CD14-positive monocyte (primary cell): ENCODE measurements at places on chromosomes 11 and 22. TPM values are rescaled to one million over a fixed set of nuclear protein-coding genes. Genes with fewer than 3 reads are reported as not detected.

Gene CASP1
- polyA plus RNA-seq: 86.0 and 210 TPM in 2 replicates

Gene ZDHHC5
- polyA plus RNA-seq: 28.6 TPM

Gene A4GALT
- 0.04 TPM in 1 of 2 replicates, not detected in the other for polyA plus RNA-seq

Gene TRPC6
- 0.01 TPM in 2 replicates for polyA plus RNA-seq

Gene MAJIN
- not detected in 2 replicates for polyA plus RNA-seq

Gene ARHGAP8
- 0.03 TPM in 1 of 2 replicates, not detected in the other for polyA plus RNA-seq

GRCh38 chr11:10680956-10681487 lies 12.5 kb downstream of the IRAG1 start:
- no peak for DNase-seq

DNA sequence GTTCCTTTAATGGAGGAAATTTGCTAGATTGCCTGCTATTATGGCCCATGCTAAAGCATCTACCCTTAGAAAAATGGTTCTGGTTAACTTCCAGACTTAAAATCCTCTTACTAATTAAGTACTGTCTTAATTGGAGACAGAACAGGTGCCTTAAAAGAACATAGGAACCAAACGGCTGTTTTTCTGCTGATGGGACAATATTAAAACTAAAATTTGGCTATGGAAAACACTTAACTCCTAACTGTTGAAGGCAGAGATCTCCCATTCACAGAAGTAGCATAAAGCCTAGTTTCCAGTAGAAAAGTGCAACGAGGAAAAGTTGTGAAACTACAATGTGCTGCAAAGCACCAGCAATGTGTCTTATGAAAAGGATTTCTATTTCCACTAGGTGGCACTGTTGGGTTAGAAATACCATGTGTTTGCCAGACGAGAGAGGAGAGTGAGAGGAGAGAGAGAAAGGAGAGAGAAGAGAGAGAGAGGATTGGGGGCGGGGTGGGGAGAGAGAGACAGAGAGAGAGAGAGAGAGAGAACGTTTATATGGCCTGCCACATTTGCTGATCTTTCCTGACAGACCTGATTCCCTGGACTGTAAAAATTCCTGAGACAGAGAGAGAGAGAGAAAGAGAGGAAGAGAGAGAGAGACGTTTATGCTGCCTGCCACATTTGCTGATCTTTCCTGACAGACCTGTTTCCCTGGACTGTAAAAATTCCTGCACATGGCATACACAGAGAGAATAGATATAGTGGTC lies 51.5 kb downstream of the FAM181B start:
- peak; percentile 41 for DNase-seq

- DNase-seq: no peak
Measured at GRCh38 chr11:16987205-16987568, 27.0 kb downstream of the PLEKHA7 start.

DNA sequence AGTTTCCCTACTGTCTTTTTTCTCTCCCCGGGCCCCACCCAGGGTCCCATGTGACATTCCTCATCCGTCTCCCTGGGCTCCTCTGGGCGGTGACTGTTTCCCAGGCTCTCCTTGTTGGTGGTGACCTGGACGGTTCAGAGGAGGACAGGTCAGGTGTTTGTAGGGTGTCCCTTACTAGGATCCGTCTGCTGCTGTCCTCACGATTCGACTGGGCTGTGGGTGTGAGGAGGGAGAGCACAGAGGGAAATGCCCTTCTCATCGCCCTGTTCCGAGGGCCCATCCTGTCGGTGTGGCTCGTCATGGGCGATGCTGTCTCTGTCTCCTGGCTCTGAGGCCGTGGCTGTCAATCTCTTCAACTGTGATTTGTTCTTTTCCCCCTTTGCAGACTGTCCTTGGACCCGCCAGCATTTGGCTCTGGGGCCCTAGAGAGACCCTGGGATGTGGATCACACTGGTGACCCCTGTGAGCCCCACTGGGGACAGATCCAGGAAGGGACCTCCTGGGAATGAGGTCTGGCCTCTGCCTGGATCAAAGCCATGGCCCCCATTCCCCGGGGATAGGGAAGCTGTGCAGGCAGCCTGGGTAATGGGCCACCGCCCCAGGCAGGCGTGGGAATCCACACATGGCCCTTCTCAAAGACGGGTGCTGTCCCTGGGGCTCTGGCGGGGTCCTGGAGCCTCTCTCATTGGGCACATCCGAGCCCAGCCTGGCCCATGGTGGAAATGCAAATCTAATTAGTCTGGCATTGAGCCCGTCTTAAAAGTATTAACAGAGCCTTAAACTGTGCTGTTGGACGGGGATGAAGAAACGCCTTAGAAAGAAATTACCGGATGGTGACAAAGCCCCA lies 46.8 kb upstream of the KCNQ1OT1 start:
- no peak for DNase-seq

- DNase-seq: no peak
Measured at GRCh38 chr11:33480626-33481025, 220.0 kb downstream of the C11orf91 start.

DNA sequence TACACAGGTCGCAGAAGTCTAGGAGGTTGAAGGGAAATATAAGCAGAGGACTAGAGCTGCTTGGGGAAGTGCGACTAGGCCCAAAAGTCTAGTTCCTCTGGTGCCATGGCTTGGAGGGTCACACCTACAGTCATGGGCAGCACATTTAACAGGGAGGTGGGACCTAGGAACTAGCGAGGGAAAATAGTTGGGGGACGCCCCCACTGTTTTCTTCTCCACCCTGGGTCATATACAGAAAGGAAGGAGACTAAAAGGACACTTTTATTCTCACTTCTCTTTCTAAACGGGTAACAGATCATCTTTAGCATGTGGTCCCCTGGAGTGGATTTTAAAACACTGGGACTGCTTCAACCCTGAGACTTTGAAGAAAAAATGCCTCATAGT lies 16.6 kb downstream of the APIP start:
- no peak for DNase-seq

DNA sequence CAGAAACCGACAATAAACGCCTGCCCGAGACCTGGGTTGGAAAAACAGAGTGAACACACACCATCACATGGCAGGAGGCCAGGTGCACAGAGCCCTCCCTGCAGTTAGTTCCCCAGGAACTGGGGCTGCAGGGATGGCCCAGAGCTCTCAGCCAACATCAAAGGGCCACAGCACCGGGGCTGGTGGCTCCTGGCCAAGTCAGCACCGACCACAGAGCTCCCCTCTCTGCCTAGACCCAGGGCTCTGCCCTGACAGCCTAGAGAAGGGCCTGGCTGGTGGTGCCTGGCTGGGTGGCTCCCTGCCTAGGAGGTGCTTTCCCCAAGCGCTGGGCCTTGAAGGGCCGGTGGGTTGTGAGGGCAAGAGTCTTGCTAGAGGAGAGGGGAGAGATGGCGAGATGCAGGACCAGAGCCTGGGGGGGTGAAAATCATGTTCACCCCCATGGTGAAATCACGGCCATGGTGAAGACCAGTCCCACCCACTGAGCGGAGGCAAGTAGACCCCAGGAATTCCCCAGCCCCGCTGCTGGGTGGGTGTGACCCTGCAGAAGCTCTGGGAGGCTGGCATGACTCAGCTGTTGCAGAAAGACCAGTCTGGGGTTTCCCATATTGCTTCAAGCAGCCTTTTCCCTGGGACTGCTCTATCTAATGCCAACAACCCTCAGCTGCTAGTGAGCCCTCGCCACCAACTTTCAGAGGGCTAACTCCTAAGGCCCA lies 7.2 kb upstream of the BID start:
- DNase-seq: peak; percentile 96

GRCh38 chr11:6233984-6234386 lies 451 bp downstream of the FHIP1B start:
- DNase-seq: no peak

DNA sequence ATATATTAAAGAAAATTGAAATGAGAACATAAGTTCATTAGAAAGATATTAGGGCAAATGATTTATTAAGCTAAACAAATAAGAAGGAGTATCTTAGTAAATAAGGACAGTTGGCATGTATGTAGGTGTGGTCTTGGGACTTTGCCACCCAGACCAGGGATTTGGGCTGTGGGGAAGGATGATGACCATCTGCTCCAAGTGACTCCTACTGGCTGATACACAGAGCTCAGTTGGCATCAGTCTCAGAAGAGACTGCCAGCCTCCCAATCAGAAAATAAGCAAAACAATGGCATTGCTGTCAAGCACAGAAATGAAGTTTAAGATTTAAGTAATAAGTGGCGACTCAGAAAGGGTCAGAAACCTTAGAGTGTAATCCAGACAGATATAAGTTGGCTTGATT lies 49.5 kb downstream of the PAX6 start:
- DNase-seq: no peak

DNA sequence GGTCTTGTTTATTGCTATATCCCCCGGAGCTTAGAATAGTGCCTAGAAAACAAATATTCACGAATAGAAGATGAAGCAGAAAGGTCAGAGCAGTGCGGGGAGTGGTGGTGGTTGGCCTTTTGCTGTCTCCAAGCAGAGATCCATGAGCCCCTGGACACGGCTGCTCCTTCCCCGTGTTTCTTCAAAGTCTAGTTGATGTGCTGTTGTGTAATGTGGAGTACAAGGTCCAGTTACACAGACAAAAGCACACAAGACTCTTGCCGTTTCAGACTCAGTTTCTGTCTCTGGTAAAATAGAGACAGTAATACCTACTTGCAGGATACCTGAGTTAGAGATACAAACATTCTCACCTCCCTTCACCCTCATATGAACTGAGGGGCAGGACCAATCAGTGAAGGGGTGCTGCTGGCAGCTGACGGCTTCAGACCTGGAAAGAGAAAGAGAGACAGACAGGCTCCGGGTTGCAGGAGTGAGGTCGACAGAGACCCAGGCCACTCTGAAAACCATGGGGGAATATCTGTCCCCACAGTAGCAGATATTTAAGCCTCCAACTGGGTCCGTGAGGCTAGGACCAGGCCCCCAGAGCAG lies 56.2 kb downstream of the RASSF10 start:
- DNase-seq: no peak
